Stimulated activated CD8-positive, alpha-beta memory T cell treated with anti-CD3 and anti-CD28 coated beads, Interleukin-4, amount 100 ng/mL, for 48 hours (primary cell): ENCODE measurements at places on chromosomes 4 and X.

- DNase-seq: no peak
Observed at GRCh38 chr4:61896634-61897033, 696.5 kb downstream of the ADGRL3 start.

DNA sequence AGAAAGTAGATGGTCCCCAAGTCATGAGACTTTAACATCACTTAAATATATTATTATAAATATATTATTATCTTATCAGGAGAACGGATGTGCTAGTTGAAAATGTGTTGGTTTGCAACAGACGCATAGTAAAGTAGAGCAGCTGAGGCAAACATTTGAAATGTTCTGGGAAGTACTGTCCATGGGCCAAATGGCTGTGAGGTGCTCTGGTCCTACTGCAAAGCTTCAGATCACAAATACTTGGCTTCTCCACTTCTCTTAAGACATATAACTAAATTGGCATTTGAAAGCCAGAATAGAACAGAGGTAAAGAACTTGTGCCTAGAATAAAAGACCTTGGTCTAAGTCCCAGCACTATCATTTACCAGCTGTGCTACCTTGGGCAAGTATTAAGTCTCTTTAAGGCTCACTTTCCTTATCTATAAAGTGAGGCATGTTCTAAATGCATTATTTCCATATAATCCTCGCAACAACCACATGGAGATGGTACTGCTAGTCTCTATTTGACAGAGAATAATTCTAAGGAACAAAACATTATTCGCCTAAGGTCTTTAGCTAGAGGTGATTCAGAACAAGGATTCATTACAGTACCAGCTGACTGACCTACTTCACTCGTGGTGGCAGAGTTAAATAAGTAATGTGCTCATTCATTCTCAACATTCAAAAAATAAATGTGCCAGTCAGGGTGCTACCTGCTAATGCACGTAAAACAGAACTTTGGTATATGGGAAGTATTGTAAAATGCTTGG is 297.1 kb downstream of the PPP3CA start:
- DNase-seq: no peak

- no peak for DNase-seq
Observed at GRCh38 chrX:111465669-111466068, 45.8 kb upstream of the SERTM2 start.

DNA sequence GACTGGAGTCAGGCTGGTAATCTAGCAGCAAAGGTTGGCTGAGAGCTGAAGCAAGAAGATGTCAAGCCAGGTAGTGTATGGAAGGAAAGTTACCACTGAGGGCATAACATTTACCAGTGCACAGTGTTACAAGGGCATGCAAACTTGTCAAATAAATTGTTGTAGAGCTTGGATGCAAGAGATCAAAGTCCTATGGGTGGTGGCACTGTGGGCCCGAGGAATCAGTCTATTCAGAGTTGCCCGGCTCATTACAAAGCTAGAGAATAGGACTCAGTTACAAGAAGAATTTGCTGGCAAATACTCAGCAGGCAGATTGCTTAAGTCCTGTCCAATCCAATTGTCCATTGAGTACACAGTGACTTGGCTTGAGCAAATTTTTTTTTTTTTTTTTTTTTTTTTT is 2043.8 kb downstream of the ARAP2 start:
- DNase-seq: no peak

GRCh38 chr4:4853921-4854648 is 5.4 kb upstream of the MSX1 start:
- no peak for DNase-seq

- DNase-seq: no peak
Observed at GRCh38 chr4:144873226-144873990, 224.6 kb downstream of the ANAPC10 start.

DNA sequence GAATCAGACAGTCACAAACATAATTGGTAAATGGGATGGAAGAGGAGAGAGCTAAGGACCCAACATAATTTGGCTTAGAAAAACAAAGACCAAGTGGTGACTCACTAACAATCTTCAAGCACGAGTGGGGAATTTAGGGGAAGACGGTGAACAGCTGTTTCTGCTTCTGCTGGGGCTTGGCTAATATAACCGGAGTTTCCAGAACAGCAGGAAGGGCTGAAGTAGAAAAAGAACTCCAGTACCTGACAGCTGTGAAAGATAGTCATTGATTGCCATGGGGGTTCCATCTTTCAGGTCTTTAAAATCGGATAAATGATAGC is 290.9 kb upstream of the LDB2 start:
- no peak for DNase-seq

GRCh38 chr4:87565746-87566145 is 36.6 kb upstream of the SPARCL1 start:
- no peak for DNase-seq

DNA sequence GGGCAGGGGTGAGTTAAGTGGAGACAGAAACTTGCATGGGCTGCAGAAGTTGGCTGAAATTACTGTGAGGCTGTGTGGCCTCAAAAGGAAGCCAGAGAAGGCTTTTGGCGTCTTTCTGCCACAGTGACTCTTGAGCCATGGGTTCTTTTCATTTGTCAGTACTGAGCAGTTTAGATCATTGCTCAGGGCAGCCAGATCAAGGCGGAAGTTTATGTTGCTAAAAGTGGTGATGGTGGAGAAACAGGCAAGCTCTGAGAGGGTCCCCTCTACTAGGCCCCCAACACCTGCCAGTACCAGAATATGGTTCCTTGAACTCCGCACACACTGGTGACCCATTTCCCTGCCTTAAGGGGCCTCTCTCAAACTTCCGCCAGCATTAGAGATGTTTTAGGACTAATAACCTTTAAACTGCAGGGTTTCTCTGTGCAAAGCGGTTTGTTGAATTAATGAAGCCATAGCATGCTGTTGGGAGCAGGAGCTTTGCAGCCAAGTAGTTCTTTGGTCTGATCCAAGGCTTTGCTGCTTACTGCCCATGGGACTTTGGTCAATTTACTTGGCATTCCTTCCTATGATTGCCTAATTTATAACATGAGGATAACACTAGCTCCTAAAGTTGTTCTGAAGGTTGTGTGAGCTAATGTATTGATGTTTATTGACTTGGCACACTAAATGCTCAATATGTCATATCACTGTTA is 34.5 kb downstream of the RNF175 start:
- no peak for DNase-seq

DNA sequence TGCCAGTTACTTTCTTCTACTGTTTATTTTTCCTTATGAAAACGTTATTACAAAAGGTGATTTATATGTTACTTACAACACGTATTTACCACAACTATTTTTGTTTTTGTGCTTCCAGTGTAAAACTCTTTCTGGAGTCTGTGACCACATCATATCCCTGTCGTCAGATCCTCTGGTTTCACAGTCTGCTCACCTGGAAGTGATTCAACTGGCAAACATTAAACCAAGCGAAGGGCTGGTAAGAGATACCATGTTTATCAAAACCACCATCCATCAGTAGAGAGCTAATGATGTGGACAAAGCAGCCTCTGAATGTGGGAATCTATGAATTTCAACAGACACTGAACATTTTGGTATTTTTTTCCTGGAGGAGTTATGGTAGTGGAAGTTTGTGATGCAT is 116.1 kb downstream of the CNKSR2 start:
- no peak for DNase-seq

- no peak for DNase-seq
Observed at GRCh38 chrX:27878862-27879261, 71.1 kb downstream of the MAGEB10 start.

DNA sequence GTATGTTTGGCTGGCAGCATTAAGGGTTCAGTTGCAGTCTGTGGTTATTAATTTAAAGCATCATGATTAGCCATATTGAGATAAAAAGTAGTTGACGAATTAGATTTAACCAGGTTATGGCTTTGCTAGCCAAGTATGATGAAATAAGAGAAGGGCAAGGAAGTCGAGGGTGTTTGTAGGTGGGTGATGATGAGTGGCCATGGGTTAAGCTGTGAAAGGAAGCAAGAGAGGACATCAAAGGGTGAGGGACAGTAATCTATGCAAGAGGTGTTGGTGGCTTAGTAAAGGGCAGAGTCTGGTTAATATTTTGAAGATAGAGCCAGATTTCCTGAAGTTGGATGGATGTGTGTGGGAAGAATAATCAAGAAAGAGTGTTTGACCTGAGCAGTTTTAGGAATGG is 44.5 kb downstream of the STIM2 start:
- DNase-seq: no peak

DNA sequence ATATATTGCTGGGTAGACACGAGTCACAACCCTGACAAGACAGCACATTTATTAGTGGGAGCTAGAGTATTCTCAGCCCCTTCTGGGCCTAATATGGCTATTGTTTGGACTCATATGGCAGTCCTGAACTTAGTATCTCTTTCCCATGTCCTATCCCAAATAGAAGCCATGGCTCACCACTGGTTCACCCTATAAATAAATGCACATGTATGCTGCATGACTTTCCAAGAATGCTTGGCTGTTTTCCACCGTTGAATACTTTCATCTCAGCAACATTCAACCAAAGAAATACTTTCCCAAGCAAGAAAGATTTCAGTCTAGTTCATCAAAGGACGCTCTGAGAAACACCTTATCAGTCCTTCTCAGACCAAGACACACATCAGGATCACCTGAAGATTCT is 36.7 kb downstream of the SMPX start:
- no peak for DNase-seq

GRCh38 chrX:3962511-3963311 is 249.3 kb upstream of the PRKX start:
- no peak for DNase-seq

DNA sequence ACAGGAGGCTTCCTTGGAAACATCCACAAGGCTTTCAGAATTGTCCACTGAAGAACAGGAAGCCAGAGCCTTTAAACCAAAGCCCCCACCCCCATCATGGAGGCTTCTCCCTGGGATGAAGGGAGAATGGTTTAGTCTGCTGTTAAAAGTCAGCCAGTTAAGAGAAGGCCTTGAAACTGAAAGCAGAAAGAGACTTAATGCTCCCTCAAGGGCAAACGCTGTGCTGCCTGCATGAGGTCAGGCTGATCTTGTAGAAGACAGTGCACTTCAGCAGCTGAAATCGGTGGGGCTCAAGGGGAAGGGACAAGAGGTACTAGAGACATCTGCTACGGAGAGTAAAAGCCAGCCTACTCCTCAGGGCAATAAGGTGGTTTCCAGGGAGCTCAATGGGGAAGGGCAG is 69.0 kb downstream of the HPRT1 start:
- no peak for DNase-seq

- DNase-seq: no peak
Observed at GRCh38 chr4:7687796-7688195, 251.9 kb downstream of the AFAP1 start.

DNA sequence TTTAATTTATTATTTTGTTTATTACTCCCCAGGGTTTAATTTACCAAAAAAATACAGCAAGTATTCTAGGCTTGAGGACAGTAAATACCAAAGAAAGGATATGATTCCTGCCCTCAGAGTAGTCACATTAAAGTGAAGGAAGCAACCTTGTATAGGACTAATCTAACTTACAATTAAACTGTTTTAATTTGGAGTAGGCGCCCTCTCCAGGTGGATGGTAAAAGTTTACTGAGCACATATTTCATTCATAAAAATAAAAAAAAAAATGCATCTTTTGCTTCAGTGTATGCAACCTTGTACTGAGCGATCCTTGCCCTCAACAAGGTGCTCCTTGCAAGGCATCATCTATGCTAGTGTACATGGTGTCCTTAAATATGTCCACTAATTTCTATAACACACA is 72.0 kb upstream of the MAGEB16 start:
- DNase-seq: no peak

- no peak for DNase-seq
Observed at GRCh38 chrX:72624194-72624593, 51.6 kb upstream of the HDAC8 start.

DNA sequence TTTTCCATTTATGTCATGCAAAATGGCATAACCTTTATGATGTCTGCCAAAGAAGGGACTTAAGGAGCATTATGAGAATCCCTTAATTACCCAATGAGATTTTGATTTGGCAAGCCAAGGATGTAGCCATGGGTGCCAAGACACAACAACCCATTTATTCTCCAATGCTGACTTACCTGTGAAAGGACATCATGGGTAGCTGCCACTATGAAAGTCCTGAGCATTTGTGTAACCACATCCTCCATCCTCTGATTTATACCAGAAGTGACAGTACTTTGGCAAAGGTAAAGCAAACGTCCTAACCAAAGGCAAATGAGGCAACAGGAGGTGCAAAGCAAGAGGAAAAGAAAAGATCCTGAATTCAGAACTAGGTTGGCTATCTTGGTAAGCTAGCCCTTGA is 87.3 kb upstream of the EMCN start:
- DNase-seq: no peak

- no peak for DNase-seq
Observed at GRCh38 chr4:10962246-10962645, 277.7 kb upstream of the CLNK start.

DNA sequence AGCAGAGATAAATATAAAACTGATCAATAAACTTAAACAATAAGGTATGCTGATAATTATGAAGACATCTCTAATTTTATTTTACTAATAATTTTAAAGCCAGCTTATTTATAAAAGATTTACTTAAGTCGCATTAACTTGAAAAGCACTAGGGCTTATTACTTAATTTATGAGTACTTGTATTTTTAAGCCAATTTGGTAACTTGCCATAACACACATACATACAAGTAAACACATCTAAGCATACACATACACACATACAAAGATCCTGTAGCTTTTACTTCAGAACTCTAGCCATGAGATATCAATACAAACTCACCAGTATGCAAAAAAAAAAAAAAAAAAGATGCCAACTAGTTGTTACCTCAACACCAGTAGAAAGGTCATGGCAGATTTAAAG is 10.0 kb upstream of the GPR78 start:
- no peak for DNase-seq

DNA sequence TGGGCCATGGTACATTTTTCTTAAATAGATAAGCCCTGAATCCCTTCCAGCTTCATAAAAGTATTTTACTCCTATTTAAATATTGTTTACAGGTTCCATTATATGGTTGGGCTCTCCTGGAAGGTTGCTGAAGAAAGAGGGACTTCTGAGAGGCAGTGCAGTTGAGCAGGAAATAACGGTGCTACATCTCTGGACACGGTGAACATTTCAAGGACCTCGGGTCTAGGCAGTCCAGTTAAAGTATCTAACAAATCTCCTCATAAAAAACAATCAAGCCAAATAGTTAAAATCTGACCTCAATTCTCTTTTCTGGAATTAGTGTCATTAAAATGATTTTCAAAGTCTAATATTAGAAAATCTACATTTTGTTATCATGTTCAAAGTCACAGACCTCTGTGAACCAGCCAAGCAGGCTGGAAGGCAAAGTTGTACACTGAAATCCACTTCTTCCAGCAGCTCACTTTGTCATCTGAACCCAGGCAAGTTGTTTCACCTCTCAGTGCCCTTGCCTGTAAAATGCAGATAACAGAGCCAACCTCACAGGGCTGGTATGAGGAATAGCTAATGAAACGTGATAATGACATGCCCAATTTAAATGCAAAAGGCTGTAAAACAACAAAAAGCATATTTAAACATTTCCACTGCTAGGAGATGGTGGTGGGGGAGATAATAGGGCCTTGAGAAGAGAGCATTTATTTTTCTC is 267.0 kb upstream of the KLF3 start:
- DNase-seq: no peak
